Stimulated activated CD4-positive, alpha-beta T cell treated with anti-CD3 and anti-CD28 coated beads, Interleukin-15, amount 100 ng/mL, for 24 hours (primary cell): ENCODE measurements at places on chromosomes 3 and 15.

GRCh38 chr3:10817506-10817905 lies 1.5 kb downstream of the SLC6A11 start:
- no peak for DNase-seq

GRCh38 chr3:116512281-116512680 lies 67.0 kb upstream of the LSAMP start:
- DNase-seq = no peak

GRCh38 chr3:87508921-87509320 lies 232.5 kb upstream of the POU1F1 start:
- no peak for DNase-seq

- DNase-seq = no peak
These were observed 12.0 kb upstream of the PAQR9 start for GRCh38 chr3:142975316-142975995.

GRCh38 chr3:130679218-130679617 lies 67.4 kb downstream of the PIK3R4 start:
- no peak for DNase-seq

- no peak for DNase-seq
These were observed 344.7 kb downstream of the CHL1 start for GRCh38 chr3:541062-541801.

DNA sequence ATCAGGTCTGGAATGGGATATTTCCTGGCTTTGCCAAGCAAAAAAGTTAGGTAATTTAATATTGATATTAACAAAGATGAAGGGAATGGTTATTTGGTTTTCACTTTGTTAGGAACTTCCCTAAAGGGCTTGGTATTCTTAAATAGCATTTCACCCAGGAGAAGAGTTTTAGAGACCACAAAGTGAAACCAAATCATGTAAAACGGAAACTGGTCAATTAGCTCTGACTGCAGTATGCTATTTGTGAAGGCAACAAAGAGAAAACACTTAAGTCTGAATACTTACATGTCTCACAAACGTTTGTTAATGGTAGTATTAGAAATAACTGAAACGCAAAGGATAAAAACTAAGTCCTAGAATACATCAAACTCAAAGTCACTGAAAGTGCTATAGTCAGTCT lies 32.4 kb upstream of the SETMAR start:
- no peak for DNase-seq

- DNase-seq = no peak
These were observed 55.0 kb downstream of the SLC6A1 start for GRCh38 chr3:11047500-11047899.
